ENCODE measurements at places on chromosomes 3 and 15. TPM values are rescaled to one million over a fixed set of nuclear protein-coding genes. Genes with fewer than 3 reads are reported as not detected.

DNA sequence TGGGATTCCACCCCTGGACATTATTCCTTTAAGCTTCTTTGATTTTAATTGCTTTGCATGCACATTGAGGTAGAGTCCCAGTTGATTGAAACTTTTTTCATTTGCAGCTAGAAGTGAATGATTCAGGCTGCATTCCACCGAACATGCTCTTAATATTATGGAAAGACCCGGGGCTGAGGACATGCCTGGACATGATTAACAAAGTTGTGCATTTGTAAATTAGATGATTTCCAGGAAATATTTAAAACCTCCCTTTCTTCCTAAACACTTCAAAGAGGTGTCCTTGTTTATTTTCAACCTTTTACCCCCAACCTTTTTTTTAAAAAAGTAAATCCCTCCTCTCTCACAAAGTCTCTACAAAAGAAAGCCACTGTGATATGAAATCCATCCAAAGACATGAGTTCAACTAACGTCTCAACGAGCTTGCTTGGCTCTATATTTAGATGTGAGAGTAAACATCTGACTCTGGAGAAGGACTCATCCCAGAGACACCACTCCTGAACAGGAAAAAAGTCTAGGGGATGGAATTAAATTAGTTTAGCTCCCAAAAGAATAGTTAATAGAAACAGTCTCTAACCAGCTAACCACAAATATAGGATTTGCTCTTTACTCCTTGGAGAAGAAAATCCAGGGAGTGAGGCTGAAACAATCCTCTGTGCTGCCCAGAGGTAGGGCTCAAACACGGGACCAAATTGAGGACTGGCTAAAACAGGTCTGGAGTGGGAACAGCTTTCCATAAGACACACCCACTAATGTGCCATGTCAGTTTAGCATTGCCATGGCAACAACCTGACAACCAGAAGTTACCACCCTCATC, 83.1 kb downstream of the XXYLT1 start:
- DNase-seq, result no peak

GRCh38 chr3:29695643-29696198, 414.9 kb downstream of the RBMS3 start:
- no peak for DNase-seq

GRCh38 chr3:146214493-146214892, 36.4 kb downstream of the PLSCR4 start:
- no peak for DNase-seq

- DNase-seq, result no peak
Measured at GRCh38 chr3:112020674-112021085, 13.9 kb upstream of the TMPRSS7 start.

GRCh38 chr15:99345832-99346462, 94.7 kb downstream of the LRRC28 start:
- DNase-seq, result no peak

DNA sequence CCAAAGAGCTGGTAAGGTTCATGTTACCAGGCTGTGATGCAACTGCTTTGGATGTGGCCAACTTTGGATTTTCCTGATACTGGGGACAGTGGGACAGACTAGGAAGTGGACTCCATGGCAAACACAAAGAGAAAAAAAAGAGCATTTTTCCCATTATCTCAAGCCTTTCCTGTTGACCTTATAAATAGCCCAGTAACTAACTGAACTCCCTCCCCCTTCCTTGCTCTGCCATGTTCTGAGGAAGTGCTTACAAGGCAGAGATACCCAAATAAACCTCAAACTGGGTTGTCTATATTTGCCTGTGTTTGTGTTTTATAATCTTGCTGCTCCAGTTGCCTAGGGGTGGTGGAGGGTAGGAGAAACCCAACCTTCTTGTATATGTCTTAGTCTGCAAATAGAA, 27.3 kb upstream of the SLC9A9 start:
- no peak for DNase-seq

ITIH1 gene
- total RNA-seq, result not detected

IL16 gene
- 9.1 TPM for total RNA-seq

CHRFAM7A gene
- 11.9 TPM for total RNA-seq

PRTG gene
- 2.1 TPM for total RNA-seq

MYZAP gene
- 0.84 TPM for total RNA-seq

CSPG4 gene
- total RNA-seq, result 86.8 TPM

RASGRF1 gene
- total RNA-seq, result 0.13 TPM

DNA sequence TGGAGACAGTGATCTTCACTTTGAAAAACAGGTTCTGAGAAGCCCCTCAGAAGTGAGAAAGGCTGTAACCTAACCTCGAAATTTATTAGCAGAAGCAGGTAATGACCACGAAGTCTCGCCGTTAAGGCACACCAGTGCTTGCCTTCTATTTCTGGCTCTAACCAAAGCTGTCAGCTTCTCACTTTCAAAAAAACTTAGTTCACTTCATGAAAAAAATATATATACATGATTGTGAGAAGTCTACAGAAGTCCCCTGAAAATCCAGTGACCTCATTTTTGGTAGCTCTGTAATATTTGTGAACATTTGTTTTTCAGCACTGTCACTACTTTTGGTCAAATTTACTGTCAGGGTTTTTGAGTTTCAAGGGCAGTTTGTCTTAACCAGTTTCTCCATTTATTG, 19.1 kb upstream of the AKAP13 start:
- no peak for DNase-seq

DNA sequence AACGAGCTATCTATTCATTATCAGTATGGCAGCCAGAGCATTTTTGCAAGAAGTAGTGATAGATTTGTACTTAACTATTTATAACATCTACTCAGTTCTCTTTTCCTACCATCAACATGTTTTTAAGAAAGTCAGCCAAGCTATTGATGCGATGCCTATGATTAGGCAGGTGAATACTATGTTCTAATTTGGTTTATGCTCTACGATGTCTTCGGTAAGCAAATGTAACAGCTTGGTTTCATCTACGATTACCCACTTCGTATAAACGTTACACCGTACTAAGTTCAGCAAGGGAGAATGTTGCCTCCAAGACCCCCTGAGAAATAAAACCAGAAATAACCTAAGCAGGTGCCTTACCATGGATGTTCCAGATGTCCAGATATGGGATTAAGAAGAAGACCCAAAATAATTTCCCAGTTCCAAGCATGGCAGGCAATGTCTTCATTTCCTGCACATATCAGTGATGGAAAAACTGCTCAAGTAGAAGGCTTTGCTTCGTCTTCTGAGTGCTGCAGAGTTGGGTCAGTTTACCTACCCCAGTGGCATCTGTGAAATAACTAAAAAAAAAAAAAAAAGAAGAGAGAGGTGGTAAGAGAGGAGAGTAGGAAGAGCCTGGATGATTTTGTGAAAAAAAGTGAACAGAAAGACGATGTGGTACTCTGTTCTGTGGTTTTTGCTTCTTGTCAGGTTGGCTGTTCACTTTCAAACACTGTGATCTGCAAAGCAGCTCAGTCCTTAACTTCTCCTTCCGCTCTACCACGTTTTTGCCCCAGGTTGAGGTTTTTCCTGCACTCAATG, at the start of gene BTLA:
TSS of gene BTLA (minus strand) at position 559 of the 798 bp plus-strand sequence. CDS start at position 445, 114 bp downstream.
- DNase-seq, result no peak

DNA sequence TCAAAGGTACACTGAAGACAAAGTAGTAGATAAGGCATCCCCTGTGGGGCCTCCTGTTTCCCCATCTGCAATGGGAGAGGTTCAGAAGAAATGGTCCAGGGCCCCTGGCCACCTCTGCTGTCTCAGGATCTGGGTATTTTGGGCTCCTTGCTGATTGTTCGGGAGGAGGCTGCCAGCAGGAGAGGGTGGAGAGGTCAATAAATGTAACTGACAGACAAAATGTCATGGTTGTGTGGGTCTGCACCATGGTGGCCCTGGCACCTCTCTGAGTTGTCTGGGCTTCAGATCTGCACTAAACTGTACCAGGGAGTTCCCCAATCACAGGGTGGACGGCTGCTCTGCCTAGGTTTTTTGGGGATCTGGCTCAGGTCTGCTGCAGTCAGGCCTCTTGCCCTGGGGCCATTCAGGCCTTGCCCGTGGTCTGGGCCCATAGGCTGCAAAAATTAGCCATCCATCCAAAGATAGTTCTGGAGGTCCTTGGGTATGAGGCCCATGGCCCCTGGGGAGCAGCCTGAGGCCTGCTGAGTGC, 7.4 kb downstream of the NBEAL2 start:
- DNase-seq, result no peak
